Left colon (tissue), 2 donors: ENCODE measurements at places on chromosomes 6 and 20. TPM values are rescaled to one million over a fixed set of nuclear protein-coding genes. Genes with fewer than 3 reads are reported as not detected.

NR2E1 gene
- not detected for total RNA-seq

CFB gene
- total RNA-seq, result 22.2 TPM

SERPINB6 gene
- total RNA-seq, result 182 TPM

SNPH gene
- total RNA-seq, result 2.4 TPM

ISM1 gene
- total RNA-seq, result 0.18 TPM

POU3F2 gene
- total RNA-seq, result not detected

MYLK4 gene
- 0.34 TPM for total RNA-seq

HLA-DMB gene
- 21.3 TPM for total RNA-seq

DLK2 gene
- 0.28 TPM for total RNA-seq

ADGB gene
- total RNA-seq, result 1.5 TPM

CFAP206 gene
- not detected for total RNA-seq

NKAIN2 gene
- total RNA-seq, result 0.12 TPM

LY6G6C gene
- total RNA-seq, result not detected

BMP7 gene
- total RNA-seq, result 0.78 TPM

BCL2L1 gene
- 89.0 TPM for total RNA-seq
